ENCODE measurements at places on chromosomes 16 and 17.

- no peak for DNase-seq
These were observed 258.7 kb downstream of the SOX9 start for GRCh38 chr17:72379516-72379915.

DNA sequence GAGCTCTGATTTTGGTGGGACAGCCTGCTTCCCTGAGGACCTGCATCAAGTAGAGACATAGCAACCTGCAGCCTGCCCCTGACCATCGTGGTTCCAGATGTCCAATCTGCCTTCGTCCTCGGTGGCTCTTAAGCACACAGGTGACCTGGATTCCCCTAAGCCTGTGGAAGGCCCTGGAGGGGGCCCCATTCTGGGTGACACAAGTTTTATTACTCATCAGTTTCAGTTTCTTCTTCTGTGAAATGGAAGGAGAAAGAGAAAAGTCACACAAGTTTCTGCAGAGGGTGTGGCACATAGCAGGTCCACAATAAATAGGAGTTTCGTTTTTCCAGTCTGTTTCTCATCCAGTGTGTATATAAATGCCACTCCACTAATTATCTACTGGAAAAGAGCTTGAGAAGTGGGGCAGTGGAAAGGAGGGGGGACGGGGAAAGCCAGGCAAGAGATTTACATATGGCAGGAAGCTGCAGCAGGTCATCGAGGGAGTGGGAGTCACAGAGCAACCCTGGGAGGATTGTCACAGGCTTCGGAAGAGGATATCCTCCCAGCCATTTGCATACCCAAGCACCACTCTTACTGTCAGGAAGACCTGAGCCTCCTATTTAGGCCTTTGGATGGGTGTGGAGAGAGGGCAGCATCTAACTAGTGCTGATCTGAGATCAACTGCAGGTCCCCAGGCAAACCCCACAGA is 10.0 kb upstream of the NOS2 start:
- DNase-seq: peak; percentile 69

- DNase-seq: no peak
These were observed 46.3 kb downstream of the TK2 start for GRCh38 chr16:66503612-66504011.

DNA sequence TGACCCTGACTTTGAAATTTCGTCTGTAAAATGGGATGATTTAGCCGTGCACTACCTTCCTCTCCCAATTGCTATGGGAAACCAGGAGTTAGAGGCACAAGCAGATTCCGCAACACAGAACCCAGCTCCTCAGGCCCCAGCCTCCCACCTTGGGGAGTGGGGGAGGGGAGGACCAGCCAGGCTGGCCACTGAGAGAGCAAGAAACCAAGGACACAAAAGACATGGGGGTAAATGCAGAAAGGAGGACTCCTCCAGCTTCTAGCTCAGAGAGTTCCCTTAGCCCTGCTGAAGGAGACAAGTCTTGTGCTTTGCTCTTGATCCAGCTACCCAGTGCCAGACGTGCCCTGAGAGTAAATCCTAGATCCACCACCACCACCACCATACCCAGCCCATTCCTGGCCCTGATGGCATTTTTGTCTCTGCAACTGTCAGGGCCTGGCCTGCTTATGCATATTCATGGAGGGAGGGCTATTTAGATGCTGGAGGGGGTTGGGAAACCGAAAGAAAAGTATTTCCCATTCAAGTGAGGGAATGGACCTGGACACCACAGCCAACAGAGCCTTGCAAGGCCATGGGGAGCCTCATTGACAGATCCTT is 25.9 kb downstream of the PITPNM3 start:
- DNase-seq: no peak

DNA sequence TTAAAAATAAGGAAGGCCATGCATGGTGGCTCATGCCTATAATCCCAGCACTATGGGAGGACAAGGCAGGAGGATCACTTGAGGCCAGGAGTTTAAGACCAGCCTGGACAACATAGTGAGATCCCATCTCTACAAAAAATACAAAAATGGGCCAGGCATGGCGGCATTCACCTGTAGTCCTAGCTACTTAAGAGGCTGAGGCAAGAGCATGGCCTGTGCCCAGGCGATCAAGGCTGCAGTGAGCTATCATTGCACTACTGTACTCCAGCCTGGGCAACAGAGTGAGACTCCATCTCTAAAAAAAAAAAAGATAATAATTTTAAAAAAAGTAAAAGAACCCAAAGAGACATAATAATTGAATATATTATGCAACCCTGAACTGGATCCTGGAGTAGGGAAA is 83.6 kb upstream of the ZNF423 start:
- DNase-seq: no peak

DNA sequence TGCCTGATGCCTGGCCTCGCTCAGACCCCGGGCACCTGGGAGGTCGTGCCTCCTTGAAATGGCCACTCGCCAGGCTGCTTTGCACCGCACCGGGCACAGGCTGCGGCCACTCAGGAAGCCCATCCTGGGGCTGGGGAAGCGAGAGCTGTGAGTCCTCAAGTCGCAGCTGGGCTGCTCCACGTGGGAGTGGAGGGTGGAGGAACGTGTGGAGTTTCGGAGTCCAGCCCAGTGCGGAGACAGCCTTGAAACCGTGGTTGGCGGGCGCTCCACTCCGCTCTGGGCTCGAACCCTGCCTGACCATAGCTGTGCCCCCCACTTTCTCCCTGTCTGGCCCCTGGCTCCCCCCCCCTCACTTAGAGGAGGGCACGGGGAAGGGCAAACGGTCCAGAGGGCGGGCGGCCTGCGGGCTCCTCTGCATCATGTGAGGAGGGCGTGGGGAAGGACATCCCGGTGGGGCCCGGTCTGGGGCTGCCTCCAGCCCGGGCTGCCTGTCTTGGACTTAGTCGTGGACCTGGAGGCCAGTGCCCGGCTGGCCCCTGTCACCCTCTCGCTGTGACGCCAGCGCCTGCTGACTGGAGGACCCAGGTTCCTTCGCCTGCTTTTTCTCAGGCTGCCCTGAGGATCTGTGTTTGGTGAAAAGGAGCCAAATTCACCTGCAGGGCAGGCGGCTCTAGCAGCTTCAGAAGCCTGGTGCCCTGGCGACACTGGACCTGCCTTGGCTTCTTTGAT is 2.5 kb downstream of the UBE2I start:
- no peak for DNase-seq

DNA sequence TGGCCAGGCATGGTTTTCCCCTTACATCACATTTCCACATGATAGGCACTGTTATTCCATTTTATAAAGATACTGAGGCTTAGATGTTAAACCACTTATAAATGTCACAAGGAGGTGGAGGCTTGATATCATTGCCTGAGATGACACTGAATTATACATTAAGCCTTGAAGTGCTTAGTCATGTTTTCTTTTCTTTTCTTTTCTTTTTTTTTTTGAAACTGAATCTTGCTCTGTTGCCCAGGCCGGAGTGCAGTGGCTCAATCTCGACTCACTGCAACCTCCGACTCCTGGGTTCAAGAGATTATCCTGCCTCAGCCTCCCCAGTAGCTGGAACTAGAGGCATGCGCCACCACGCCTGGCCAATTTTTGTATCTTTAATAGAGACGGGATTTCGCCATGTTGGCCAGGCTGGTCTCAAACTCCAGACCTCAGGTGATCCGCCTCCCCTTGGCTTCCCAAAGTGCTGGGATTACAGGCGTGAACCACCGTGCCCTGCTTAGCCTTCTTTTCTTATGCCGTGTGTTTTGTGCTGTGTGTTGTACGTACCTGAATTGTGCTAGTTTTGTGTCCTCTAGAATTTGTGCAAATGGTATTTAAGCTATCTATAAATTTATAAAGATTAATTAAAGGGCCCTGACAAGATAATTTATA is 1.2 kb downstream of the DNAJA3 start:
- no peak for DNase-seq

GRCh38 chr17:32519228-32520103 is 32.7 kb downstream of the CDK5R1 start:
- peak; percentile 73 for DNase-seq

DNA sequence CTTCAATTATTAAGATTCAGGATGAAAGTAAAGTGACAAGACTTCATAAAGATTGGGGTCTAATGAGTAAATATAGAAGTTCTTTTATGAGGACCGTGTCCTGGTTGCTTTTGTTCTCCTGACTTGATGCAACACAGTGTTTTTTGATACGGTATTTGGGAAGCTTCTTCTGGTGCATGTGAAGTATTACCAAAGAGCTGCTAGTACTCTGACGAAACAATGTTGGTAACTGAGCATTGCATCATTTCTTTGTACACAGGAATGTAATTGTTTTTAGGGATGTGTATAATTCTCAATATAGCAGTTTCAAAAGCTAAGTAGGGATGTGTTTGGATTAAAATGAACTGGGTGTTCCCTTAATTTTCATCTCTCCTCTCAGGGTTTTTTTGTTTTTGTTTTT is 15.9 kb downstream of the KPNB1 start:
- DNase-seq: no peak

- DNase-seq: no peak
These were observed 1.7 kb downstream of the ATP2C2 start for GRCh38 chr16:84369938-84370627.

- no peak for DNase-seq
These were observed 19.5 kb upstream of the CORO6 start for GRCh38 chr17:29642171-29642611.

GRCh38 chr16:20300312-20301097 is 26.8 kb downstream of the GP2 start:
- peak; percentile 67 for DNase-seq

GRCh38 chr17:10631048-10631700 is 25.9 kb downstream of the MYH3 start:
- peak; percentile 66 for DNase-seq

DNA sequence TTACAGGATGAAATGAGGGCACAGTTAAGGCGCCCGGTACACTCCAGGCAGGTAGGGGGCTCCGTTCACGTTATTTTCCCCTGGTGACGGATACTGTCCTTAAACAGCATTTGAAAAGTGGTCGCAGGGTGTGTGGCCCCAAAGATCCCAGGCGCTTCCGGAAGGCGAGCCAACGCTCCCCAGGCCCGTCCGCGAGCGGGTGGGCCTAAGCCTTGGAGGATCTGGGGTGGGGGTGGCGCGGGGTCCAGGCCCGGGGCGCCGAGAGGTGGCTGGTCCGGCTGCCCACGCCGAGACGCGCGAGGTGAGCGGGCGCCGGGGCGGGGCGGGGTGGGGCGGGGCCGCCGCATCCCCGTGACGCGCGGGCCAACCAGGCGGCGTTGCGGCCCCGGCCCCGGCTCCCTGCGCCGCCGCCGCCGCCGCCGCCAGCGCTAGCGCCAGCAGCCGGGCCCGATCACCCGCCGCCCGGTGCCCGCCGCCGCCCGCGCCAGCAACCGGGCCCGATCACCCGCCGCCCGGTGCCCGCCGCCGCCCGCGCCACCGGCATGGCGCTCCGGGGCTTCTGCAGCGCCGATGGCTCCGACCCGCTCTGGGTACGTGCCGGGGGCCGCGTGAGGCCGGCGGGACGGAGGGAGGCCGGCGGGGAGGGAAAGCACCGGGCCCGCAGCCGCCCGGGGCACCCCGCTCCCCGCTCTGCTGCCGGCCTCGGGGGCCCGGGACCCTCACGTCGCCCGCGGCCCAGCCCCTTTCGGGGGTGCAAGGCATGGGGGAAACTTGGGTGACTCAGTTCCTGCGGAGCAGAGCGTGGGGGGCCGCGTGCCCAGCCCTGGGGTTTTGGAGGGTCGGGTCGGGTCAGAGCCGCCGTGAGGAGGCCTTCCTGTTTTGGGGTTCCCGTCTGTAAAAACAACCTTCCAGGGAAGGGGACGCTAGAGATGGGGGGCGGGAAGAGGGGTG is at the start of gene ABCC1:
Gene ABCC1, plus strand, starts transcription at position 407 of the 951 bp plus-strand sequence. Its CDS starts 136 bp downstream, at position 543.
- peak; percentile 90 for DNase-seq

DNA sequence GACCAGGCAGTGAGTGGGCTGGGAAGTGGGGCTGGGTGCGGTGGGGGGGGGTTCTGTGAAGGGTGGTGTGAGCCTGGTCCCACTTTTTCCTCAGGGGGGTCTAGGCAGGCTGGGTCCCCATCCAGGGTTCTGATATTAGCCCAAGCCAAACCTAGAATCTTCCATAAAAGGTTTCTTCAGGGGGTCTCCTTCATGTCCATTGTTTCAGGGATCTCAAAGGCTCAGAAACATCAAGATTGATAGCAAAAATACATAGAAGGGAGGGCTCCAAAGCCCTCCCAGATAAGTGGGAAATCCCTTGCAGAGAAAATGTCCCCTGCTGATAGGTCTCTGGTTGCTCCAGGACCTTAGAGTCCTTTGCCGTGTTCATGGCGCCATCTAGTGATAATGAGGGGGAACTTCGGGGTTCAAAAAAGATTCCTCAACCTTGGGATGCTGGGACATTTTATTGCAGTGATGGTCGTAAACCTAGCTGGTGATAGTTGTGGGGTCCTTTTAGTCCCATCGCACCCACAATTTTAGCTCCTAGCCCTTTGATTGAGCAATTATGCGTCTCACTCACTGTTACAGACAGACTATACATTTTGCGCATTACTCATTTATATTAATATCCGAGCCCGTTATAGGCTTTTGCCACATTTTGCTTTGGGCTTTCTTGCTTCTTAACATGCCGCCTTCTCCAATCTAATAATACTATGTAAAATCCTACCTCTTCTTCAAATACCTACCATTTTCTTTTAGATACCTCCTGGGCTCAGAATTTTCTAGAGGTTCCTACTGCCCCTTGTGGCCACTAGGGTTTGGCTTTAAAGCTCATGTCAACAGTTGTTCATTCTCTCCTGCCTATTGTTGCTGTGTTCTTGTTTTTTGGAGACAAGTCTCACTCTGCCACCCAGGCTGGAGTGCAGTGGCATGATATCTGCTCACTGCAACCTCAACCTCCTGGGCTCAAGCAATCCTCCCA is 35.1 kb downstream of the IGF2BP1 start:
- peak; percentile 87 for DNase-seq

GRCh38 chr16:79823639-79824038 is 223.1 kb upstream of the MAF start:
- DNase-seq: no peak

DNA sequence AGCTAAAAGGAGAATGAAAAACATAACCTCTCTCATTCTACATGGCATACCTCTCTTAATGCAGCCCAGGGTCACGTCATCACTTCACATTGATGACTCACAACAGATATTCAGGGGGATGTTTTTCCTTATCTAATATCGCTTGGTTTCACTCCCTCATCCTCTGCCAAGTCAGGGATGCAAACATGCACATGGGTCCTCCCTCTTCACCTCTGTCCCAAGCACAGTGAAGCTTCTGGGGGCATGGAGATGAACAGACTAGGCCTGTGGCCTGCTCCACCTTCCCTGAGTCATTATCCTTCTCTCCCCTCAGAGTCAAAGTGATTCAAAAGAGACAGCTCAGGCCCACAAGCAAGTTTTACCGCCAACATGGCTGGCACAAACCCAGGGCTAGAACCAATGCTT is 2.3 kb upstream of the MT2A start:
- no peak for DNase-seq

DNA sequence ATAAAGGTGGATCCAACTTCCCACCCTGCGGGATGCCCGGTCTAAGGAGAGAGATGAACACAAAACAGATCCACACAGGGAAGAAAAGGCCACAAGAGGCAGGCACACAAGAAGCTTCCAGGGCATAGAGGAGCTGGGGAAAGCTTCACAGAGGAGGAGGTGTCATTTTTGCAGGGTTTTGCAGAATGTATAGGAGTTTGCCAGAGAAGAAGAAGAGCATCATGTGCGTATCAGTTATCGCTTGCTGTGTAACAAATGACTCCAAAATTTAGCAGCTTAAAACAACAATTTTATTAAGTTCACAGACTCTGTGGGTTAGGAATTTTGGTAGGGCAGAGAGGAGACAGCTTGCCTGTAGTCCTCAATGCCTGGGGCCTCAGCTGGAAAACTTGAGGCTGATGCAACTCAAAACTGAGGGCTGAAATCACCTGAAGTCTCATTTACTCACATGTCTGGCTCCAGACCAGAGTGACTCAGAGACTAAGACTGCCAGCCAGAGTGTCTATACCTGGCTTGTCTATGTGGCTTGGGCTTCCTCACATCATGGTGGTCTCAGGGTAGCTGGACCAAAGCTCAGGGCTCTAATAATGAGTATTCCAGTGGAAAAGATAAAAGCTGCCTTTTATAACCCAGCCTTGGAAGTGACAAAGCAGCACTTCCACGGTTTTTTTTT is 33.9 kb upstream of the ZNF423 start:
- DNase-seq: no peak

Data from GM13976 (cell line).